Body of pancreas (tissue), 4 donors: ENCODE measurements at places on chromosomes 6 and 20.

- no peak for DNase-seq
- no peak overlapping the region for H3K4me3 ChIP-seq
- no peak overlapping the region for H3K27ac ChIP-seq
- no peaks in the 10 kb centered on the region for H3K27me3 ChIP-seq
- no peaks in the 10 kb centered on the region for H3K4me1 ChIP-seq
These were observed 15.1 kb upstream of the LAMP5 start for GRCh38 chr20:9499126-9499899.

DNA sequence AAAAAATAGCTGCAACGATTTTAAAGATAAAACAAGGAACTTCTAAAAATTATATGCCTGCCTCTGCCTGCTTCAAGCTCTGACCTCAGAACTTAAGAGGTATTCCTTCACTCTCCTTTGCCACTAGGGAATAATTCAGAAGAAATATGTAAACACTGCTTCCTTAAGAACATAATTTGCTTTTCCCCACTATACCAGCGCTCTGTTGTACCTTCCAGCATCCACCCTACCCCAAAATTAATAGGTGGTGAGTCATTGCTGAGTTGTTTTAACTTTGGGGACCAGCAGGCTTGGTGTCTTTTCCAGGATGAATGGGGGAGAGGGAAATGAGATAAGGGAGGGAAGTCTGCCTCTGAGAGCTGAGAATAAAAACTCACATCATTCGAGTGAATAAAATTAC, 107.7 kb upstream of the ATXN1 start:
- H3K27ac ChIP-seq: no peak overlapping the region
- DNase-seq: no peak
- no peaks in the 10 kb centered on the region for H3K4me1 ChIP-seq
- H3K36me3 ChIP-seq: no peaks in the 10 kb centered on the region
- H3K4me3 ChIP-seq: no peak overlapping the region

DNA sequence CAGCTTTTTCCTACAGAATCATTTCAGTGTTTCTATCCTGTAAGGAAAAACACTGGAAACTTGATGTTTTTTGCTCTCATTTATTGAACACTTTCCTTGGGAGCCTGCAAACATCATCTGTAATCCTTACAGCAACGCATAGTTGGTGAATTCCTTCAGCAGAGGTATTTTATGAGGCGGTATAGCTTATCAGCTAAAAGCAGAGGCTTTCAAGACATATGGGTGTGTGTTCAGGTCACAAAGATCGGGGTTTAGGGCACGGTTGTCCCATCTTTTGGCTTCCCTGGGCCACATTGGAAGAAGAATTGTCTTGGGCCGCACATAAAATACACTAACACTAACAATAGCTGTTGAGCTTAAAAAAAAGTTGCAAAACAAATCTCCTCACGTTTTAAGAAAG, 185.0 kb downstream of the AIG1 start:
- no peak for DNase-seq
- no peaks in the 10 kb centered on the region for H3K36me3 ChIP-seq
- H3K27me3 ChIP-seq: no peaks in the 10 kb centered on the region
- peaks cover 10% of the 10 kb centered on the region for H3K4me1 ChIP-seq
- H3K27ac ChIP-seq: no peak overlapping the region
- H3K4me3 ChIP-seq: no peak overlapping the region

- H3K36me3 ChIP-seq: no peaks in the 10 kb centered on the region
- DNase-seq: no peak
- H3K4me3 ChIP-seq: no peak overlapping the region
- H3K27me3 ChIP-seq: no peaks in the 10 kb centered on the region
- H3K27ac ChIP-seq: no peak overlapping the region
- H3K4me1 ChIP-seq: no peaks in the 10 kb centered on the region
These were observed 147.9 kb upstream of the SLC35B3 start for GRCh38 chr6:8583291-8583690.

GRCh38 chr20:49888212-49889000, 26.9 kb downstream of the SPATA2 start:
- H3K36me3 ChIP-seq: no peaks in the 10 kb centered on the region
- H3K4me1 ChIP-seq: peaks cover 47% of the 10 kb centered on the region
- no peak overlapping the region for H3K4me3 ChIP-seq
- DNase-seq: peak; percentile 48
- H3K27ac ChIP-seq: peak overlapping the region; percentile 42
- H3K27me3 ChIP-seq: no peaks in the 10 kb centered on the region

DNA sequence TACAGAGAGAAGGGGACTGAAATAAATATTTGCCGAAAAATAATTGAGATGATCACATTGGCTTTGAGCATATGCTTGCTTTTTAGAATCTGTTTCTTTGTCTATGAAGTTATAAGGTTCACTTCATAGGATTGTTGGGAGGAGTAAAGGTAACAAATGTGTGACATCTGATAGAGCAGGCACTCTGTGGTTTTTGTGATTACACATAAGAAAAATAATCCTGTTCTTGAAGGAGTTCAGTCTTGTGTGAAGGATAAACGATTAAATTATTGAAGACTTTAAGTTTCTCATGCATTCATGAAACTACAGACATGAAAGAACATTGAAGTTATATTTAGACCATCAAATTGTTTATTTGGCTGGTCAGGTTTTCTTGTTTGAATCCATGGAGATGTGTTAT, 45.0 kb downstream of the QKI start:
- H3K4me3 ChIP-seq: no peak overlapping the region
- H3K4me1 ChIP-seq: peaks cover 25% of the 10 kb centered on the region
- no peaks in the 10 kb centered on the region for H3K27me3 ChIP-seq
- no peak overlapping the region for H3K27ac ChIP-seq

GRCh38 chr6:138593909-138594757, 94.8 kb upstream of the NHSL1 start:
- peaks cover 2% of the 10 kb centered on the region for H3K4me1 ChIP-seq
- H3K4me3 ChIP-seq: no peak overlapping the region
- no peaks in the 10 kb centered on the region for H3K27me3 ChIP-seq
- no peak for DNase-seq
- H3K27ac ChIP-seq: peak overlapping the region; percentile 69

- H3K27me3 ChIP-seq: no peaks in the 10 kb centered on the region
- no peak overlapping the region for H3K27ac ChIP-seq
- DNase-seq: no peak
- H3K36me3 ChIP-seq: no peaks in the 10 kb centered on the region
- H3K4me3 ChIP-seq: no peak overlapping the region
- no peaks in the 10 kb centered on the region for H3K4me1 ChIP-seq
These were observed 43.7 kb downstream of the THEMIS start for GRCh38 chr6:127857051-127857637.

DNA sequence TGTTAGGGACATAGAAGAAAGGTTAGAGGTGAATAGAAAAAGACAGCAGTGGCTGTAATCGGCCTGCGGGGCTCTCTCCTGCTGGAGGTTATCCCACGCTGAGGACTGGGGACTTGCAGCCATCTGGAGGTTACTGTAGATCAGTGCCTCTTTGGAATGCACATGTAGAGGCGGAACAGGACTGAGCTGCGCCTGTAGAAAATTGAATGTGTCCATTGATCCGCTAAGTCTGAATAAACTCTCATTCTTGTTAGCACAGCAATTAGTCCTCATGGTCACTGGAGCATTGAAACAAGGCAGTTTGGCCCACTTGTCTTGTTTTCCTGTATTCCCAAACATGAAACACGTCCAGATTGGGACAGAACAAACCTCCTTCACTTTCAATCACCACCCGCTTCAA, 46.3 kb upstream of the F13A1 start:
- no peak overlapping the region for H3K4me3 ChIP-seq
- H3K4me1 ChIP-seq: no peaks in the 10 kb centered on the region
- H3K27ac ChIP-seq: no peak overlapping the region

DNA sequence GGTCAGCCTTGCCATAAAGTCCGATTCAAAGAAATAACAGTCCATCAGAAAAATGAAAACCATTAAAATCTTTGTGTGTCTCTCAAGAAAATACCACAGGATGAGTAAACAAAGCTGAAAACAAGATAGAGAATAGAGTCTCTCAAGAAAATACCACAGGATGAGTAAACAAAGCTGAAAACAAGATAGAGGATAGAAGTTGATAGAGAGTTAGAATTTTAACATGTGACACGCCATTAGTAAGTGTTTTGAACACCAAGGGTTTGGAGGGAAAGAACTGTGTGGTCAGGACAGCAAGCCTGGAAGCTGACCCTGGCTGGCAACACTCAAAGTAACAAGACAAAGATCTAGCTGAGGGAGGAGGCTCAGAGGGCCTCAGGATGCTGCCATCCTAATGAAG, 43.9 kb upstream of the PRND start:
- no peak overlapping the region for H3K27ac ChIP-seq
- no peak overlapping the region for H3K4me3 ChIP-seq
- no peaks in the 10 kb centered on the region for H3K36me3 ChIP-seq

GRCh38 chr6:16540804-16541752, 220.2 kb downstream of the ATXN1 start:
- DNase-seq: no peak
- no peaks in the 10 kb centered on the region for H3K27me3 ChIP-seq

DNA sequence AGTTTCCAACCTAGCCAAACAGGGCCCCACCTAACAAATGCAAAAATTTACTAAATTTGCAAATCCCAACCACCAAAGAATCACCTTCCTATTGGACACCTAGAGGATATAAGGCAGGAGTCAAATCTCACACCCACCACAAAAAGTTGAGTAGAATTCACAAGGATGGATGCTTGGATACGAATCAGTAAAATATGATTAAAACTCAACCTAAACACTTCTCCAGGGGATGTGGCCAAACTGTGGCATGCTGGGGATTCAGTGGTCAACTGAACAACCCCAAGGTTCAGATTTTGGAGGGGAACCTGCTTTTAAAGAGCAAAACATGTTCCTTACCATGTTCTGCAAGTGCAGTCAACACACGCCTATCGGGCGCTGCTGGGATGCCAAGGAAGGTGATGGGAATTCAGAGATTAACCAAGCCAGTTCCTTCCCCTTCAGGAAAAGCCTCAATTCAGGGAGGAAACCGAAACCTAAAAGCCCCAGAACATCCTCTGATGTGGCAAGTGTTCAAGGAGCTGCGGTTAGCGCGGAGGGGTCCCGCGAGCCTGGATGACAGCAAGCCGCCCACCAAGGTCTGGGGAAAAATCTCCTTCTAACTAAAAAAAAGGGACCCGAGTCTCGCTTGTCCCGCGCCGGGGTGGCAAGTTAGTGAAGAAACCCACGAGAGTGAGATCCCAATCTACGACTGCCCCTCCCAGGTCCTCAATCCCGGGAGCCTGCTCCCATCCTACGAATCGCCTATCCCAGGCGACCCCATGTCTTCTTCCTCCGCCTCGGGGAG, 902 bp downstream of the SAMHD1 start:
- H3K36me3 ChIP-seq: peaks cover 2% of the 10 kb centered on the region
- peak overlapping the region; percentile 96 for H3K27ac ChIP-seq
- no peaks in the 10 kb centered on the region for H3K27me3 ChIP-seq
- peak overlapping the region; percentile 72 for H3K4me3 ChIP-seq

DNA sequence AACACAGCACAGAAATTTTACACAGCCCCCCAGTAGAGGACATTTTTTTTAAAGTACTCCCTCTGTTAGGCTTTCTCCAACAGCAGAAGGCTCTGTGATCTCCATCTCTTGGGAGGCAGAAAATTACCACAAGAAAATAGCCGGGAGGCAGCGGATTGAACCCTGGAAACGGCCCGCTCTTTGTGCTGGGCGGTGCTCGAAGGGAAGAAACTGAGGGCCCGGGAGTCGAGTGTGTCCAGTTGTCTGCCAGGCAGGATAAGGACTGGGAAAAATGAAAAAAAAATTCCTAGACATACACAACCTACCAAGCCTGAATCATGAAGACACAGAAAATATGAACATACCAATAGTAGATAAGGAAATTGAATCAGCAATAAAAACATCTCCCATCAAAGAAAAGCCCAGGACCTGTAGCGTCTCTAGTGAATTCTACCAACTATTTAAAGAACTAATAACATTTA, 31.5 kb downstream of the POM121L2 start:
- no peak overlapping the region for H3K4me3 ChIP-seq
- DNase-seq: no peak
- H3K27ac ChIP-seq: no peak overlapping the region
- H3K36me3 ChIP-seq: no peaks in the 10 kb centered on the region
- H3K4me1 ChIP-seq: no peaks in the 10 kb centered on the region
- no peaks in the 10 kb centered on the region for H3K27me3 ChIP-seq

DNA sequence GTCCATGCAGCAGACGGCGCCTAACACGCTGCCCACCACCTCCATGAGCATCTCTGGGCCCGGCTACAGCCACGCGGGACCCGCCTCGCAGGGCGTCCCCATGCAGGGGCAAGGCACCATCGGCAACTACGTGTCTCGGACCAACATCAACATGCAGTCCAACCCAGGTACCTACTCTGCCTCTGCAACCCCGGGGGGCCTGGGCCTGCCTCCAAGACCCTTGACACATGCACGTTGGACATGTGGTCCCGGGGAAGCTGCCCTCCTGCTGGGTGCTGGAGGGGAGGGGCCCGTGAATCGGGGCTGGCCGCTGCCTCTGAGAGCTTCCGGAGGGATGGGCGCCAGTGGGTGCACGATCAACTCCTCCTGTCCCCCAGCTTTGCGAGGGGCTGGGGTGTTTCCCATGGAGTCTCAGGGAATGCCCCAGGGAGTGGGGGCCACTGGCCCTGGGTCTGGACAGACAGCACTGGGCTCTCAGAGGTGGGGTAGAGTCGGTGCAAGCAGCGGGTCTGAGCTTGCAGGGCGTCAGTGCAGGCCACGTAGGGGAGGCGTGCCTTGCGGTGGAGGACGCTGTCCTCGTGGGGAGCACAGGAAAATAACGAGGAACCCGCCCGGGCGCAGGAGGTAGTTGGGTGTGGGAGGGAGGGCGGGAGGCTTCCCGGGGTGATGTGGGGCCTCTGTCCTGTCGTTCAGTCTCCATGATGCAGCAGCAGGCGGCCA, 19.4 kb downstream of the SS18L1 start:
- no peaks in the 10 kb centered on the region for H3K4me1 ChIP-seq
- no peak overlapping the region for H3K27ac ChIP-seq
- no peak overlapping the region for H3K4me3 ChIP-seq
- no peaks in the 10 kb centered on the region for H3K27me3 ChIP-seq

- no peak for DNase-seq
- no peak overlapping the region for H3K27ac ChIP-seq
- H3K27me3 ChIP-seq: no peaks in the 10 kb centered on the region
- H3K36me3 ChIP-seq: no peaks in the 10 kb centered on the region
- no peak overlapping the region for H3K4me3 ChIP-seq
- H3K4me1 ChIP-seq: peaks cover 44% of the 10 kb centered on the region
These were observed 235.0 kb downstream of the GMPR start for GRCh38 chr6:16473184-16473907.

- no peaks in the 10 kb centered on the region for H3K27me3 ChIP-seq
- DNase-seq: no peak
- no peak overlapping the region for H3K4me3 ChIP-seq
- H3K36me3 ChIP-seq: no peaks in the 10 kb centered on the region
- peaks cover 4% of the 10 kb centered on the region for H3K4me1 ChIP-seq
- H3K27ac ChIP-seq: peak overlapping the region; percentile 22
These were observed 58.7 kb downstream of the SNX5 start for GRCh38 chr20:17909869-17910321.

DNA sequence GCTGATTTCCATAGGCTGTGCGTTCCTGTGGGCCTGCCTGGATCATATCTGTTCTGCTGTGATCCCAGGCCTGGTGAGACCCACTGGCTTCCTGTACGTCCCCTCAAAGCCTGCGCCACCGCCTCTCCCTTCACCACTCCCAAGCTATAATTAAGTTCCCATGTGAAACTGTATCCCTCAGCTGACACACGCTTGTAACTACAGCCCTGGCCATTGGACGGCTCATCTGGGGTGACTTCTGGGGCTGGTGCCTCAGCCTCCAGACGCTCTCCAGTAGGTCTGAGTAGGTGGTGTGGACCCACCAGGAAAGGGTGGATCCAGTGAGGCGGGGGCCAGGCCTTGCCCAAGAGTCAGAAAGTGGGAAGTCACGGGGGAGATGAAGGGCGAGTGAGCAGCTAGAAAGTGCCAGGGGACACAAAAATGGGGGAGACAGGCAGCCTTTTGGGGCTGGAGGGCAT, 21.0 kb downstream of the PPARD start:
- H3K4me1 ChIP-seq: peaks cover 28% of the 10 kb centered on the region
- H3K27ac ChIP-seq: no peak overlapping the region
- DNase-seq: no peak
- no peaks in the 10 kb centered on the region for H3K36me3 ChIP-seq
